ENCODE measurements at places on chromosomes 4 and X.

DNA sequence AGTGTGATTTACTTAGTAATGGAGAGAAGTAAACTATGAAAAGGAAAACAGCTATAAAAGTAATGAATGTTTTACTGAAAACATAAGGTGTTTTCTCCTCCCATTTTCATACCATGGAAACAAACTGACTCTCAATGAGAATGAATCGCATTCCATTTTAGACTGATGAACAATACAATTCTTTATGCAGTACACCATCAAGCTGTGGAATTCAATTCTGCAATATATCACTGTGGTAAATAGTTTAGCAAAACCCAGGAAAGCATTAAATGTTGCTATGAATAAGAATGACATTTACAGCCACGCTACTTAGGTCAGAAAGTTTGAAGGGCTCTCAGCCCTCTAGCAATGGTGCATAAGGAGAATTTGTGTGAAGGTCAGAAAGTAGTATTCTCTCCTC lies 7.4 kb downstream of the DCAF8L2 start:
- no peak for DNase-seq

DNA sequence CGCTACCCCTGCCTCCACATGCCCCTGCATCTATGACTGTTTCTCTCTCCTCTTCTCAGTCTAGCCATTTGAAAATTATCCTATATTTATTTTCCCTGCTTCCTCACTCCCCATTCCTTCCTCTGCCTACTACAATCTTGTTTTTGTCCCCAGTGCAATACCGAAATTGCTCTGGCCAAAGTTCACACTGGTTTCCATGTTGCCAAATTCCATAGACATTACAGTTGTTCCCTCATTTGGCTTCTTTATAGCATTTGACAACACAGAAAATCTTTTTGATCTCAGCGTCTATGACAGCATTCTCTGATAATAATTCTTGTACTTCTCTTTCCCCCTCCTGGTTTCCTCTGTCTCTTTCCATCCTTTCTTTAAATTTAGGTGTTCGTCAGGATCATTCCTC lies 99.4 kb downstream of the GPR82 start:
- no peak for DNase-seq

DNA sequence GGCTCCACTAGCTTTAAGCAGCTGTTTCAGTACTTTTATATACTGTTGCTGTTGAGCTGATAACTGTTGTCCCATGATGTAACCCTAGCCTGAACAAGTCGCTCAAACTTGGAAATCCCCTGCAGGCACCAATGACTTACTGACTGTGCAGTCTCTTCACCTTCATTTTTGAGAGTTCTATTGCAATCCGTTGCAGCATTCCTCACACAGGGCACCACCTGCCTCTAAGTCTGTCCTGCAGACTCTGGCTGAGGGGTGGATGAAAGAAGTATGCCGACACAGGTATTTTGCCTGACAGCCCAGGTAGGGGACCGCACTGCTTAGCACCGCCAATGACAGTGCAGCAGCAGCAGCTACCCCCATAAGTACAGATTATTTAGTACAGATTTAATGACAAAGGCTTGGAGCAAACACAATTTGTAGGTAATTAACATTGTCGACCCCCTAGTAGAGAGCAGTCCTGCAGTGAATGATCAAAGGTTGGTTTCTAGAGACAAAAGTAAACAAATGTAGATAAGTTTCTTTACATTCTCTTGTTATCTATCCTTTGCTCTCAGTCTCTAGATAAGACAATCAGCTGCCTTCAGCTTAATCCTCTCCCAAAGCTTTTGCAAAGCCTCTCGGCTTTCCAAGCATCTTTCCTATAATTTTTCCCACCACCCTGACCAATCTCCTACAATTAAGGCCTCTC lies 205.0 kb downstream of the PABPC4L start:
- no peak for DNase-seq

GRCh38 chrX:149979126-149979644 lies 40.9 kb upstream of the EOLA2 start:
- DNase-seq, result no peak

GRCh38 chr4:76578002-76578560 lies 143.1 kb downstream of the SHROOM3 start:
- no peak for DNase-seq

DNA sequence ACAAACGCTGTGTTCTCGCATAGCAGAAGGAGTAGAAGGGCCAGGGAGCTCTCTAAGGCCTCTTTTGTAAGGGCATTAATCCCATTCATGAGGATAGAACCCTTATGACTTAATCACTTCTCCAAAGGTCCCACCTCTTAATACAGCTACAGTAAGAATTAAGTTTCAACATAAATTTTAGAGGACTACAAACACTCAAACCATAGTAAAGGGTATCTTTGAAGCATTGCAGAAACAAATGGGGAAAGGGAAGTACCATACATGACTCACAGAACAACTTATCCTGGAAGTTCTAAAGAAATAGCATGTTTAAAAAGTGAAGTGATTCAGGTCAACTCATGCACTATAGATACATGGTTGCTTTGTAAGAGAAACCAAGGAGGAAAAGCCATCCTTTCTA lies 680.8 kb downstream of the RPA4 start:
- DNase-seq, result no peak

GRCh38 chr4:169282429-169283113 lies 11.8 kb upstream of the SH3RF1 start:
- DNase-seq, result no peak

- DNase-seq, result no peak
Observed at GRCh38 chr4:113809311-113809710, 47.8 kb upstream of the CAMK2D start.

GRCh38 chr4:138494116-138494515 lies 252.0 kb upstream of the SLC7A11 start:
- DNase-seq, result no peak
